Left lung (tissue), 14 donors: ENCODE measurements at places on chromosomes 16 and 17. TPM values are rescaled to one million over a fixed set of nuclear protein-coding genes. Genes with fewer than 3 reads are reported as not detected.

Gene OR1E2
- polyA plus RNA-seq, result not detected

GRCh38 chr16:70375636-70376611 is 29.2 kb downstream of the DDX19A start:
- DNase-seq, result no peak

Gene PRAC1
- not detected for polyA plus RNA-seq

DNA sequence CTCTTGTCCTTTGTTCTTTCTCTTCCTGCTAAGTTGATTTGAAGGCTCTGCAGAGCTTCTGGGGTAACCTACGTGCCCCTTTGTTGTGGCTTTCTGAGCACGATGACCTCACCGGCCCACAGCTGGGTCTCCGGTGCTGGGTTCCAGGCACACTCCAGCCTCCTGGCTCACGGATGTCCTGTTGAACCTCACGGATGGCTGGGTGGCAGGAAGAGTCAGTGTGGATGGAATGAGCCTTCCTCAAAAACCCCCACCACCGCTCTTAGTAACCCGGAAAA is 116.0 kb downstream of the SOCS1 start:
- no peak for DNase-seq

Gene MRM3
- 16.5 TPM for polyA plus RNA-seq

DNA sequence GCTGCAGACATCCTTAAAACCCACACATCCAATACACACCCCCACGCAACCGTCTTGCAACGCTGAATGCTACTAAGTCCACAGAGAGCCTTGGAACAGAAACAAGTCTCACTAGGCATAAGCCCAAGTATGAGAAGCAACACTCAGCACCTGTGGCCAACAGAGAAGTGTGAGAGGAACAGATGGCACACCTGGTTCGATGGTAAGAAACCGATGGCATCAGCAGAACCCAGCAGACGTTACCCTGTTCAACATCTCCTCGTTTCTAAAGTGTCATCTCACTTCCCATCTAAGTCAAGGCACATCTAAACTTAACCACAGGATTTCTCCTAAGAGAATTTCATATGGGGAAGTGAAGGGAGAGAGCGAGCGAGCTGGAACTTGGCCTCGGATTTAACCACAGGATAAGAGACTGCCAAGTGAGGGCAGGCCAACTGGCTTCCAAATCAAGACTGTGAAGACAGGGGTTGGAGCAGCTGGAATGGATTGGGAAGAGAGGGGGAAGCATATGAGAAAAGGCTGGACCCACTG is 41.0 kb downstream of the NXPH3 start:
- peak; percentile 60 for DNase-seq

- no peak for DNase-seq
These were observed 3.5 kb upstream of the CLEC10A start for GRCh38 chr17:7083592-7083991.

- DNase-seq, result no peak
These were observed 27.0 kb downstream of the RNF135 start for GRCh38 chr17:30997842-30998241.

Gene CDH5
- polyA plus RNA-seq, result 157 TPM

Gene TCAP
- polyA plus RNA-seq, result 1.6 TPM

- DNase-seq, result no peak
These were observed 3.0 kb downstream of the ALYREF start for GRCh38 chr17:81888105-81888987.

Gene ABCC12
- polyA plus RNA-seq, result 0.15 TPM

Gene INO80E
- 47.7 TPM for polyA plus RNA-seq

DNA sequence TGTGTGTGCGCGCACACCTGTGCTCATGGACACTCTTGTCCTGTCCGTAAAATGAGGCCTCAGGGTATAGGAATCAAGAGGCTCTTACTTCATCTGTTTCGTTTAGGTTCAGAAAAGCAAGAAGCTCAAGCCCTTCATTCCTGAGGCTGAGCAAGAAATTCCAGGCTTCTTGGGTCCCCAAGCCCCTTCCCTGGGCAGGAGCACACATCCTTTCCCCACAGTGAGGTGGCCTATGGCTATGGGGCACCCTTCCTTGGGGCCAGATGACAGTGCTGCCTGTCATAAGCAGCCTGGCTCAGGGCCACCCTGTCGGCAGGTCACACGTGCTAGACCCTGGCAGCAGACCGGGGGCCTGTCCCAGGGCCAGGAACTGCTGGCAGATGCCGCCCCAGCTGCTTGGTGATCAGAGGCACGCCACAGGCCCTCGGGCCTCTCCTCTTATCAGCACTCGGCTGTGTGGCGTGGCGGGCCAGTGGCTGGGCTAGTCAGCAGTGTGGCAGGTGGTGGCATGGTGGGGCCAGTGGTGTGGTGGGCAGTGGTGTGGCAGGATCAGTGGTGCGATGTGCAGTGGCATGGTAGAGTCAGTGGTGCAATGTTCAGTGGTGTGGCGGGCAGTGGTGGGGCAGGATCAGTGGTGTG is 50.2 kb downstream of the NKD1 start:
- DNase-seq, result no peak

Gene EMC6
- polyA plus RNA-seq, result 15.9 TPM

Gene NLRC3
- 3.7 TPM for polyA plus RNA-seq

DNA sequence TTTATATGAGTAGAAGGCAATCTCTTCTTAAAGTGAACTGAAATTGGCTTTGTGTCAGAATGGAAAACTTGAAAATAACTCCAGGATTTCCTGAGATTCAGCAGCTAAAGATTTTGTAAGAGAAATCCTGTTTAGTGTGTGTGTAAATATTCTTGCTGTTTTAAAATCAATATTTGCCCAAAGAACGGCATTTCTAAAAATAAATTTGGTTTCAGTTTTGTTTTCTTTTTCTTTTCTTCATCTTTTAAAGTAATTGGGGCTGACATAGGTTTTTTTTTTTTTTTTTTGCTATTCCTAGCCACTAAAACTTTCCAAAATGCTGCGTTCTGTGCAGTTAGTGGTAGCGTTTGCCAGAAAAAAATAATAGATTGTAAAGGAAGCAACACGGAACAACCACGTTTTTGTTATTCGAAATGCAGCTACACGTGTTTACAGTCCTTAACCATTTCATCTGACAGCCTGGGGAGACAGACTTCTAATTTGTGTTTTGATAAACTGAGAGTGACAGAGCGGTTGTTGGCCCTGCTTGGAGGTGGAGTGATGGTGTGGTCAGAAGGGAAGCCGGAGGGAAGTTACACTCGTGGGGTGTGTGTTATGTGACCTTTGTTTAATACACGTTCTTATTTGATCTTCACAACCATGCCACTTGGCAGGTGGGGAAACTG is 21.6 kb upstream of the SMPD3 start:
- DNase-seq, result no peak

DNA sequence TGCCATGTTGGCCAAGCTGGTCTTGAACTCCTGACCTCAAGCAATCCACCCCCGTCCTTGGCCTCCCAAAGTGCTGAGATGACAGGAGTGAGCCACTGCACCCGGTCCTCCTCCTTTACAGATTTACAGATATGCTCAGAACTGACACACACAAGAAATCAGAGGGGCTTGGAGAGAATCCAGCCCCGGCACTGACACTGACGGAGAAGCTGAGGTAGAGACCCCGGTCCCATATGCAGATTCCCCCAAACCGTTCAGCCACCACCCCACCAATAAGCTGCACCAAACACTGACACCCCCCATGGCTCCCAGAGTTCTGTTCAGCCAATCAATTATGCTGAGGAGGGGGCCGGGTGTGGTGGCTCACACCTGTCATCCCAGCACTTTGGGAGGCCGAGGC is 141.1 kb upstream of the RPH3AL start:
- no peak for DNase-seq

- no peak for DNase-seq
These were observed 49.6 kb downstream of the GLG1 start for GRCh38 chr16:74557275-74557674.

Gene TMEM238L
- 0.34 TPM for polyA plus RNA-seq

Gene SDK2
- polyA plus RNA-seq, result 9.9 TPM

GRCh38 chr16:7257016-7257415 is 75.6 kb upstream of the RBFOX1 start:
- no peak for DNase-seq

Gene FOXK2
- 36.9 TPM for polyA plus RNA-seq

Gene IL17C
- polyA plus RNA-seq, result not detected

DNA sequence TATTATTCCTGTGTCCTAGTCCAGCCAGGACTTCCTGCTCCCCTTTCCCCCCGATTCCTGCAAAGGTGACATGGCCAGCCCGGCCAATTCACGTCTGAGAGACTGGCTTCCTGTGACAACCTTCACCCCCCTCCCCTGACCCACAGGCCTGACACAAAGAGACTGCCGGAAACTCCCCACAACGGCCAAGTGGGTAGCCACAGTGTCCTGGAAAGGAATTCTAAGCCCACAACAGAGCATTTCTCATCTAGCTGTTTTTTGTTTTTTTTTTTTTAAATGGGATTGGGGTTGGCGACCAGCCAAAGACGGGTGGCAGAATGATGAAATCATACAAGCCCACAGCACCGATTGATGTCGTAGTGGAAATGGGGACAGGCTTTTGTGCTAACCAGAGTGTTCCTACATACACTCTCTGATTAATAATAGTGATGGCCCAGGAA is 2.8 kb upstream of the XAF1 start:
- peak; percentile 68 for DNase-seq

Gene MYLK3
- 0.89 TPM for polyA plus RNA-seq

DNA sequence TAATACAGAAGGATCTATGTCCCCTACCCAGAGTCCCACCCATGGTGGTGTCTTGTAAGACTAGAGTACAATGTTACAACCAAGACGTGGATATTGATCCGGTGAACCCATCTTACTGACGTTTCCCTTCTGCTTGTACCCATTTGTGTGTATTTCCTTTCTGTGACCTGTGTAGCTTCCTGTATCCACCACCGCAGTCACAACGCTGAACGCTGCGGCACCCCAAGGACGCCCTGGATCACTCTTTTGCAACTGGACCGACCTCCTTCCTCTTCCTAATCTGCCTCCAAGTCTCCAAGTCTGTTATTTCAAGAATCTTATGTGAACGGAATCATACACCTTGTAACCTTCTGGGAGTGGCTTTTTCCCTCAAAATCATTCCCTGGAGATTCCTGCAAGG is 33.5 kb upstream of the CBX4 start:
- DNase-seq, result no peak

- no peak for DNase-seq
These were observed 11.7 kb downstream of the PECAM1 start for GRCh38 chr17:64378890-64379354.

DNA sequence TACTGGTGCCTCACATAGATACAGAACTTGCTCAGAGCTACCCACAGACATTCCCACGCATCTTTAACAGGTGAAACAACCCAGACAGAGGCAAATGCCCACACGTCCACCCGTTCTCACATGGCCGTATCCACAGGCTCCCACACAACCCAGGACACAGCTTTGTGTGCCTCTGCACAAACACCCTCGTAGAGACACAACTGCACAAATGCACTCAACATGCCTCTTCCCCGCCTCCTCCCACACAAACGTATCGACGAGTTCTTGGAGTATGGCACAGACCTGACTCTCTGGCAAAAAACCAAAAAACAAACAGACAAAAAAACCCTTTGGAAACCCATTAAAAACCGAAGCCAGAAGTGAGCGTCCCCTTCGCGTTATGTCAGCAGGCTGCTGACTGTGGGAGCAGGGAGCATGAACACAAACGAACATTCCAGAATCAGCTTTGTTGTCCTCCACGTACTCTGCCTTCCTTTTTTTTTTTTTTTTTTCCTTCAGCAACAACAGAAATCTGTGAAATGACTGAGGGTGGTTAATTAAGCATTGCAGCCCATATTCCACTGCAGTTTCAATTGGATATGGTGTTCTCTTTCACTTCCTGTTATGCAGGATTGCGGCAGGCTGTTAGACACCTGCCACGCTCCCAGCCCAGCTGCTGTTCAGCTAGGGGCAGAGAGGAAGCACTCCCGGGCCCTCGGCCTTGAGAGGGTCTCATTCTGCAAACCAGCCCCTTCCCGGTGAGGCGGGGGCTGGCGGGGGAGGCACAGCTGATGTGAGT is 313.7 kb downstream of the MAF start:
- DNase-seq, result peak; percentile 51

Gene RPL38
- 1,348 TPM for polyA plus RNA-seq

Gene ARHGAP23
- 34.8 TPM for polyA plus RNA-seq

Gene KRT17
- 4.7 TPM for polyA plus RNA-seq

Gene BAHCC1
- polyA plus RNA-seq, result 28.4 TPM

DNA sequence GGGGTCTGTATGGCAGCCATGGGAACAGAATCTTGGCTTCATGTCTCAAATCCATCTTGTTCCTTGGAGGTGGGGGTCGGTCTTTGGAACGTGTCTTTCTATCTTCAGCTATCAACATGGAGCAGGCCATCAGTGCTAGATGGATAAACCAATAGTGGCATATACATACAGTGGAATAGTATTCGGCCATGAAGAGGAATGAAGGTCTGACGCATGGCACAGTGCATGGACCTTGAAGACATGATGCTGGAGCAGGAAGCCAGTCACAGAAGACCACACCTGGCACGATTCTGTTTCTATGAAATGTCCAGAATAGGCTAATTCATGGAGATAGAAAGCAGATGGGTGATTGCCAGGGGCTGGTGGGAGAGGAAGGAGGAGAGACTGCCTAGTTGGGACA is 7.8 kb downstream of the KCNG4 start:
- no peak for DNase-seq

GRCh38 chr16:89565506-89566372 is 5.3 kb downstream of the RPL13 start:
- DNase-seq, result peak; percentile 35

- no peak for DNase-seq
These were observed 108.8 kb downstream of the ELAC2 start for GRCh38 chr17:12909046-12909445.

DNA sequence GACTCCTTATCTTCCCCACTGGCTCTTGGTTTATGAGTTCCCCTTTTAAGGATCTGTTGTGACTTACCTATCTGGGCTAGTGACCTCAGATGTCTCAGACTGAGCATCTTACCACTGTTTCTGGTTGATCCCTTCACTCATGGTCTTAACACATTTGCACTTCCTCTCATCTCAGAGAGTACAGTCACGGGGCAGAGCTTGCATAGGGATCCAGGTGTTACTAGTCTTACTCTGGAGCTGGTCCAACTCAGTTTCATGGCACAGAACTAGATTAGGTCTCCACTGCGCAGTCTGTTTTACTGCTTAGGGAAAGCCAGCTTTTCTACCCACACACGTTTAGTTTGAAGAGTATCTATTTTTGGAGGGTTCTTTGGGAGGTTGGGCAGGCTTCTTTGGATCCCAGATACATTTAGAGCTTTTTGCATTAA is 10.2 kb downstream of the GABARAPL2 start:
- DNase-seq, result no peak

Gene C17orf50
- 0.21 TPM for polyA plus RNA-seq

GRCh38 chr17:80866050-80866793 is 125.4 kb upstream of the CHMP6 start:
- DNase-seq, result peak; percentile 74

DNA sequence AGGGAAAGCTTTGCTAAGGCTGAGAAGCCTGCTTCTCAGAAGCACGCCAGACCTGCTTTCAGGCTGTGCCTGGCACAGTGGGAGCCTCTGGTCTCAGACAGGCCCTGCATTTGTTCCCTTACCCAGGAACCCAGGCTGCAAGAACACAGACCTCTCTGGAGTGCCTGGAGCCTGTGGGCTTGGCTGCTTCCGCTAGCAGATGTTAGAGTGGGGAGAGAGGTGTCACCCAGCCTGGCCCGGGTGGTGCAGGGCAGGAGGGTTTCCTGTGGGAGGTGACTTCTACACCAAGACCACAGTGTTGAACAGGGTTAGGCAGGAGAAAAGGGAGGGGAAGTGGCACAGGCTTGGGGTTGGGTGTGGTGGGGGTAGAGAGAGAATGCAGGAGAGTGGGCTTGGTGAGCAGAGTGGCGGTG is 35.8 kb upstream of the ADGRG1 start:
- no peak for DNase-seq

Gene GPR139
- not detected for polyA plus RNA-seq

- DNase-seq, result no peak
These were observed 225.1 kb upstream of the CA10 start for GRCh38 chr17:52383493-52384100.

Gene CDR2
- polyA plus RNA-seq, result 31.6 TPM

GRCh38 chr17:77555741-77556291 is 402.7 kb upstream of the TNRC6C start:
- DNase-seq, result no peak
